CD4-positive, alpha-beta T cell (primary cell): ENCODE measurements at places on chromosomes 3 and 15. TPM values are rescaled to one million over a fixed set of nuclear protein-coding genes. Genes with fewer than 3 reads are reported as not detected.

- H3K4me3 ChIP-seq: no peak overlapping the region
- no peaks in the 10 kb centered on the region for H3K4me1 ChIP-seq
- H3K36me3 ChIP-seq: no peaks in the 10 kb centered on the region
- no peaks in the 10 kb centered on the region for H3K27me3 ChIP-seq
- H3K27ac ChIP-seq: no peak overlapping the region
- DNase-seq: no peak
Measured at GRCh38 chr15:70219966-70220365, 122.2 kb upstream of the TLE3 start.

GRCh38 chr3:147875498-147875897, 466.3 kb downstream of the ZIC1 start:
- no peaks in the 10 kb centered on the region for H3K36me3 ChIP-seq
- no peak overlapping the region for H3K27ac ChIP-seq
- H3K4me1 ChIP-seq: no peaks in the 10 kb centered on the region
- H3K27me3 ChIP-seq: no peaks in the 10 kb centered on the region
- H3K4me3 ChIP-seq: no peak overlapping the region

DNA sequence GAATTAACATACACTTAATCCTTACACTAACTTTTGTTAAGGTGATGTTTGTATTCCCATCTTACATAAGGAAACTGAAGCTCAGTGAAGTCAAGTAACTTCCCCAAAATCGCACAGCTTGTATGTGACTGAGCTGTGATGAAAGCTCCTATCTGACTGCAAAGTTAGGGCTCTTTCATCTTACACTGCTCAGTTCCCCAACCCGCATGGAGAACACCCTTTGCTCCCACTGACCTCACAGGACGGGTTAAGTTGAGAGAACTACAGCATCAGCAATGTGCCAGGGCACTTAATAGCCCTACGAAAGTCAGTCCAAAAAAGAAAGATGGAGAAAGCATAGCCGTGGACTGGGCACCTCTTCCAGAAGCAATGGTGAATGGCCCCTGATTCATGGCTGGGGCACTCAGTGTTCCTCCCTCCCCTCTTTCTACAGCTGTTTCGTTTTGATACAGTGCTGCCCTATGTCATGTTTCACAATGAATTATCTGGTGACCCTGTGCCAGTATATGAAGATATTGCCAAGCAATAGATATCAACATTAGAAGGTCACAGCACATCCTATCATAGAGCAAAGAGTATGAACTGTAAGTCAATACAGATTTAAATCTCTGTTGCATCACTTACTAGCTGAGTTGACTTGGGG, 38.0 kb downstream of the CADPS start:
- no peaks in the 10 kb centered on the region for H3K4me1 ChIP-seq
- no peak overlapping the region for H3K4me3 ChIP-seq
- DNase-seq: no peak
- no peaks in the 10 kb centered on the region for H3K27me3 ChIP-seq
- H3K27ac ChIP-seq: no peak overlapping the region

ZNF80 gene
- total RNA-seq: 0.16 TPM

DNA sequence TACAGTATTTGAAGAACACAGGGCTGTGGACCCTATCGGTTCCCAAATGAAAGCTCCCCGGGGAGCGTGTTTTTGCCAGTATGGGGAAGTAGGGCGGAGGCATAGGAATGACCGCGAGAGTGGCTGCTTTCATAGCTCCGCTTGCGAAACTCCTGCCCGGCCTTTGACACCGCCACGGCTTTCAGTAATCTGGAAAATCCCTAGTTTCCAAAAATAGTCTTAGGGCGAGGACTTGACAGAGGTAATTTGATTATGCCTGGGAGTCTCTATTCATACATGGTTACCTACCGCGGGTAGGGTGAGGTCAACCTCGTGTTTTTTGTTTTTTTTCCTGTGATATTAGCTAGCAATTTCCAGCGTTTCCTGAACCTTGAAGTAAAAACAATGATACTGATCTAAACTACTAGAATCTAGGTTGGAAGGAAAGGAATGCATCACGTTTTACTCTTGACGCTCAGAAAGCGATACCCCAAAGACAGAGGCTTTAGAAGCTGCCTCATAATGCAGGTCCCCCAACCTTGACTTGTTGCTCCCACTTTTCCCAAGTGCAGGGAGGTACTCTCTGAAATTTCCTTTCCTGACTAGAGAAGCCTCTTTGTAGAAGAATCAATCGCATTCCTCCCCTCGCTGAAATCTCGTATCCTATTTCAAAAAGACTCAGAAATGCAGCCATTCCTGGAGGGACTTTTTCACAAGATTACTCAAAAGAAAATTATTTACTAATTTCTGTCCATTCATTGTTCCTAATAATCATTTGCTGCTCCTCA, 894 bp upstream of the CCNL1 start:
- H3K27me3 ChIP-seq: no peaks in the 10 kb centered on the region
- no peak for DNase-seq
- H3K27ac ChIP-seq: peak overlapping the region; percentile 100
- H3K4me1 ChIP-seq: peaks cover 22% of the 10 kb centered on the region
- H3K4me3 ChIP-seq: peak overlapping the region; percentile 95
